CD4-positive, alpha-beta T cell treated with Interleukin-6 for 4 hours (primary cell): ENCODE measurements at places on chromosomes 6 and 20.

GRCh38 chr6:20954315-20954714, 420.1 kb downstream of the CDKAL1 start:
- DNase-seq = no peak

- no peak for DNase-seq
Measured at GRCh38 chr6:133047065-133047665, 194.0 kb upstream of the EYA4 start.

DNA sequence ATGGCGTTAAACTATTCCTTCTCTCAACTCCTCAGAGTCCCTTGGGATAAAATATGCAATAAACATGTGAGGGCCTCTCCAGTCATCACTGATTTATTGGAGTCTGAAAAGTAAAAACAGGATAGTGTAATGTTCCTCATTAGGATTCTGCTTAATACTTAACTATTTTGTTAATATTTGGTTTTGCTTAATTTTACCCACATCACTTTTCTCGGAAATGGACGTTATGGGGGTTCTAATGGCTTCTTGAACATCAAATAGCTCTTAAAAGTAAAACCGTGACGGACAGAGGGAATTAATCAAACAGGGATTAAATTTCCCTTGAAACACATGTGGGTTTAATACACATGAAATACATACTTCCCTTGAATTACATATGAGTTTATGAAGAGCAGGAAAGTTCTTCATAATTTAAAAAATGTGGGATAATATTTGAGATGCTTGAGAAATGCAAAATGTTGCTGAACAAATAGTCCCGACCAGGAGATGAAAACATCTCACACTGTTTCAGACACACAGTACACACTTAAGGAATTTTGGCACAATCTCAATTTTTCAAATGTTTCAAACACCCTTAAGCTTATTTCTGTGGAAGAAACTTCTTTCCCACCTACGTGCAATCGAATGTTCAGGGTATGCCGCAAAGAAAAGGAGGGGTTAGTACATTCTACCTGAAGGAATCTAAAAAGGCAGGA, 38.4 kb upstream of the EIF2S2 start:
- no peak for DNase-seq

GRCh38 chr6:164066335-164066734, 651.8 kb downstream of the QKI start:
- no peak for DNase-seq

GRCh38 chr20:32762754-32763201, 593 bp downstream of the DNMT3B start:
- peak; percentile 30 for DNase-seq

- DNase-seq = no peak
Measured at GRCh38 chr20:8974009-8974708, 94.7 kb upstream of the PLCB4 start.

- no peak for DNase-seq
Measured at GRCh38 chr6:165045631-165046030, 263.8 kb downstream of the C6orf118 start.

DNA sequence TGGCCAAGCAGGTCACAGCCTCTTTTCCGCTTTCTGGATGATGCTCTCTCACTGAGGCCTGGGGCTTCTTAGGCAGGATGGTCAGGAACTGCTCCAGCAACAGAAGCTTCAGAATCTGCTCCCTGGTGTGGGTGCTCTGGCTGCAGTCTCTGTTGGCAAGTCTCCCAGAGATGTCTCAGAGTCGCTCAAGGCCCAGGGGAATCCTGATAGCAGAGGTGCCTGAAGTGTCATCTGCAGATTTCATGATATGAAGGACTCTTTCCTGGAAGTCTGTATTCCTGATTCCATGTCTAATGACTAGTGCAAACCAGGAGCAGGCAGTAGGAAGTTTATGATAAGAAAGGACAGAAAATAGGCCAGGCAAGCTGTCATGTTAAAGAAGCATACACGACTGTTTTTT, 20.3 kb downstream of the ZSCAN31 start:
- DNase-seq = no peak

DNA sequence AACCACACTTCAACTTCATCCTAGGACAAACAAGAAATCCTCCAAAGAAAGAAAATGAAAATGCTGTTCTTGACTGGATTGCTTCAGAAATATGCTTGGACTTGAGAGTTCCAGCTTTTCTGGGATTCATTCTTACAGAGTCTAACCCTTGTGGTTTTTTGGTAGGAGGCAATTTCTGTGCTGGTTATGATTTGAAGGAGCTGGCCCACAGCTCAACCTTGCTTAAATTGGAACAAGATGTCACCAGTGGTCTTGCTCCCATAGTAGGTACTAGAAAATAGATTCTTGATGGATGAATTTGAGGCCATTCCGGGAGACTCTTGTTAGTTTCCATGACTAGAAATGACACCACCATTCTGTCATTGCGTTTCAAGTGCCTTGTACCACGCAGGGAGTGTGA, 54.3 kb upstream of the BMP6 start:
- DNase-seq = no peak

DNA sequence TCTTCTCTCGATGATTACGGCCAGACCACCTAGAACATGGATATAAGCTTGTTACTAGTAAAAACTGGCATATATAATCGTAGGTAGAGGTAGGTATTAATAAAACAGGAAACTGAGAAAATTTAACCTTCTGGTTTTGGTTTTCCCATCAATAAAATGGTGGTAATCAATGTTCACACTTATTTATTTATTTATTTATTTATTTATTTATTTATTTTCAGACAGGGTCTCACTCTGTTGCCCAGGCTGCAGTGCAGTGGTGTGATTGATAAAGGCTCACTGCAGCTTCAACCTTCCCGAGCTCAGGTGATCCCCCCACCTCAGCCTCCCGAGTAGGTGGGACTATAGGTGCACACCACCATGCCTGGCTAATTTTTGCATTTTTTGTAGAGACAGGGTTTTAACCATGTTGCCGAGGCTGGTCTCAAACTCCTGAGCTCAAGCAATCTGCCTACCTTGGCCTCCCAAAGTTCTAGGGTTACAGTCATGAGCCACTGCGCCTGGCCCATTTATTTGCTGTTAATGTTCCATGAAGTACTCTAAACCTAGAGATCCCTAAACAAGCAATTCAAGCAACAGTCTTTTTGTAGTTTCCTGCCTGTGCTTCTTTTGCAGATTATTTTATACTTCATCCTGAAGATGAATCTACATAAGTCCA, 11.5 kb downstream of the TOMM6 start:
- no peak for DNase-seq

DNA sequence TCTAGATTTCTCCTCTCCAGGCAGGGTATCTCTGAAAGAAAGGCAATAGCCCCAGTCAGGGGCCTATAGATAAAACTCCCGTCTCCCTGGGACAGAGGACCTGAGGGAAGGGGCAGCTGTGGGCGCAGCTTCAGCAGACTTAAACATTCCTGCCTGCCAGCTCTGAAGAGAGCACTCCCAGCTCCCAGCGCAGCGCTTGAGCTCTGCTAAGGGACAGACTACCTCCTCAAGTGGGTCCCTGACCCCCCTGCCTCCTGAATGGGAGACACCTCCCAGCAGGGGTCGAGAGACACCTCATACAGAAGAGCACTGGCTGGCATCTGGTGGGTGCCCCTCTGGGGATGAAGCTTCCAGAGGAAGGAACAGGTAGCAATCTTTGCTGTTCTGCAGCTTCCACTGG, 556.9 kb downstream of the EPM2A start:
- no peak for DNase-seq

GRCh38 chr6:137861550-137862337, 5.3 kb upstream of the TNFAIP3 start:
- DNase-seq = no peak

GRCh38 chr20:38152621-38153221, 12.3 kb downstream of the TGM2 start:
- DNase-seq = no peak

DNA sequence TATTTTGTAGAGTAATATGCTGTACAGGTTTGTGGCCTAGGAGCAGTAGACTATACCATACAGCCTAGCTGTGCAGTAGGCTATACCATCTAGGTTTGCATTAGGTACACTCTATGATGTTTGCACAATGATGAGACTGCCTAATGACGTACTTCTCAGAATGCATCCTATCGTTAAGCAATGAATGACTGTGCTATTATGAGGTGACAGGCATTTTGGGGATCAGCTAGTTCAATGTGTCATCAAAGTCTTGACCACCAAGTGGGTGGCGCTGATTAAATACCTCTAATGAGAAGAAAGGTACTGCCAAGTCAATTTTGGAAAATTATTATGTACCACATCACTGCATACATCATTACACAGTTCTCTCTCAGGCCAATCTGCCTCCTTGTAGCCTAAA, 190.2 kb downstream of the BACH2 start:
- DNase-seq = no peak

- no peak for DNase-seq
Measured at GRCh38 chr6:344816-345340, 46.7 kb upstream of the IRF4 start.

- no peak for DNase-seq
Measured at GRCh38 chr20:2005359-2005758, 11.5 kb upstream of the PDYN start.

DNA sequence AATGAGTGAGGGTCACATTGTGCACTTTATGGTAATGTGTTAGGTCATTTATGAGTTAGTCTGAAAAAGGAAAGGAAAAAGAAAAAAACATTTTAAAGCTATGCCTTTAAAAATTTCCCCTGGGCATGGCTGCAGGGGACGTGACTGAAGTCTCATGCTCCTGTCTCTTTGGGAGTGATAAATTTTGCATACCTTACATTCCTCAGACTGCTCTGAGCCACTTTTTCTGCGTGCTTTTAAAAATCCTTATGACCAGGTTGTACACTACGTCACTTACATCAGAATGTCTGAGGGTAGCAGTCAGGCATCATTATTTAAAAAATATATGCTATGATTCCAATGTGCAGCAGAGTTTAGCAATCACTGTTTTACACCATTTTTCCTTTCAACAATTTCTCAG, 121.2 kb downstream of the RFPL4B start:
- DNase-seq = no peak

- DNase-seq = no peak
Measured at GRCh38 chr6:42304053-42304712, 86.5 kb upstream of the MRPS10 start.
